ENCODE measurements at places on chromosomes 12 and 14.

DNA sequence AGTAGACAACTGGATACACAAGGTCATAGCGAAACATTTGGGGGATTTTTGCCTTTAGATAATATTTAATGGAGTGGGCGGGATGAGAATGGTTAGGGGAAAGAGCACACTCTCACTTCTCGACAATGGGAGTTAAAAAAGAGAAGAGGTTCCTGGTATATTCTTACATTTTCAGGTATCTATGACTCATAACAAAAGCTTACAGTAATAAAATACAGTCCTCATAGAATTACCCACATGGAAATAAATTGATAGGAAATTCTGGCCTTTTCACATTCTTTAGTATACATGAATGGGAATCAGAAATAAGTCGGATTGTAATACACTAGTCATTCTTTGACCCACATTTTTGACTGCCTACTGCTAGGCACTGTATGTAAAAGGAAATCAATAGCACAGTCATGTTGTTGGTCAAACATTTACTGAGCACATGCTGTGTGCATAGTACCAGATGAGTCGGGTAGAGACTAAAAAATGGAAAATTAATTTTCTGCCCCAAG, 8.2 kb upstream of the CRADD start:
- no peaks in the 10 kb centered on the region for H3K36me3 ChIP-seq
- peaks cover 1% of the 10 kb centered on the region for H3K27me3 ChIP-seq
- no peak for DNase-seq

- no peak overlapping the region for H3K27ac ChIP-seq
- no peak for DNase-seq
- H3K4me1 ChIP-seq: no peaks in the 10 kb centered on the region
- H3K4me3 ChIP-seq: no peak overlapping the region
- no peaks in the 10 kb centered on the region for H3K36me3 ChIP-seq
These were observed 422.4 kb downstream of the TMEM117 start for GRCh38 chr12:44258246-44258645.

DNA sequence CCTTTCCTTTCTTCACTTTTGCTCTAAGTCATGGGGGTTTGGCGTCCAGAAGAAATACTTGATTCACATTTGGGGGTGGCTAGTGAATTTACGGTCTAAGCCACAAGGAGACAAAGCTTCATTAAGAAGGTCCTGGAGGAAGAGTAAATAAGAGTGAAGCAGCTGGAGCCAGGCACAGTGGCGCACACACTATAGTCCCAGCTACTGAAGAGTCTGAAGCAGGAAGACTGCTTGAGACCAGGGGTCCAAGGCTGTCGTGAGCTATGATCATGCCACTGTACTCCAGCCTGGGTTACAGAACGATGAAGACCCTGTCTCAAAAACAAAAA, 23.3 kb downstream of the ACTN1 start:
- no peak overlapping the region for H3K4me3 ChIP-seq
- no peak for DNase-seq
- peak overlapping the region; percentile 37 for H3K27ac ChIP-seq
- peaks cover 57% of the 10 kb centered on the region for H3K4me1 ChIP-seq
- H3K36me3 ChIP-seq: peaks cover 6% of the 10 kb centered on the region

DNA sequence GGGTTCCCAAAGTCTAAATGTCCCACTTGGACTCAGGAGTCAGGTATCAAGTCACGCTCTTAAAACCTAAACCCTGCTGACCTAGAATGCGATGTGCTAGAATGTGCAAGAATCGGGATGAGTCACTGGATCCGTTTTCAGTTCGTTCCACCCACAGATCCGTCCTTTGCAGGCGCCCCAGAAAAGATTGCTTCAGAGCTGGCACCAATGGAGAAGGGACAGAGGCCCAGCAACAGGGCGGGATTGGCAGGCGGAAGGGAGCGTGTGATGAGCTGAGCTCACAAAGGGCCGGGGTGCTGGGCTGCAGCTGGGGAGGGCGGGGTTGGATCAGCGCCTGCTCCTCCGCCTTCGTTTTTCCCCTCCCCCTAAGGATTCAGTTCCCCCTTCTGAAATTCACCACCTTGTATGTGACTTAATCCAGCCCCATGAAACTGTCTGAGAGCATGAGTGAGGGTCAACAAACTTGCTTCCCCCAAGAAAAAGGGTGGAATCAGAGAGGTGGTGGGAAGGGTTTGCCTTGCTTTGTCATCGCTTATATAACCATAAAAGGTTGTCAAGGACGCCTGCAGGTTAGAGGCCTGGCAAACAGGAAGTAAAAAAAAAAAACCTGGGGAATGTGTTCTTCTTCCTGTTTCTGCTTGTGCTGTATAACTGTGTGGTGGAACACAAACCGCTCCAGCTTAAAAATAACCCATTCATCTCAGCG, 2.8 kb upstream of the UBC start:
- peak overlapping the region; percentile 47 for H3K4me3 ChIP-seq
- peaks cover 43% of the 10 kb centered on the region for H3K4me1 ChIP-seq
- H3K27me3 ChIP-seq: no peaks in the 10 kb centered on the region
- peaks cover 12% of the 10 kb centered on the region for H3K36me3 ChIP-seq

DNA sequence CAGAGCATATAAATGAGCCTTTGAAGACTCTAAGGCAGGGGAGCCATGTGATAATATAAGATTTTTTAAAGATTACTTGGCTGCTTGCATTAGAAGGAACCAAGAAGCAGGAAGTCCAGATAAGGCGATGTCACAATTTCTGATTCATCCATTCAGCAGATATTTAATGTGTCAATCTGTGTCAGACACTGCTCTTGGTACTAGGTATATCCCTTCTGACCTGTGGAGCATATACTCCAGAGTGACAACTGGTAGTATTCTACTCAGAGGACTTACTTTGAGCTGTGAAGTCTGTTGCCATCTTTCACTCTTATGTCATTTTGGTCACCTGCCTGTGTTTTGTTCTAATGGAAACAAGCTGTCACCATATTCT, 10.7 kb downstream of the EID3 start:
- H3K36me3 ChIP-seq: peaks cover 52% of the 10 kb centered on the region
- no peak overlapping the region for H3K27ac ChIP-seq
- no peaks in the 10 kb centered on the region for H3K4me1 ChIP-seq

DNA sequence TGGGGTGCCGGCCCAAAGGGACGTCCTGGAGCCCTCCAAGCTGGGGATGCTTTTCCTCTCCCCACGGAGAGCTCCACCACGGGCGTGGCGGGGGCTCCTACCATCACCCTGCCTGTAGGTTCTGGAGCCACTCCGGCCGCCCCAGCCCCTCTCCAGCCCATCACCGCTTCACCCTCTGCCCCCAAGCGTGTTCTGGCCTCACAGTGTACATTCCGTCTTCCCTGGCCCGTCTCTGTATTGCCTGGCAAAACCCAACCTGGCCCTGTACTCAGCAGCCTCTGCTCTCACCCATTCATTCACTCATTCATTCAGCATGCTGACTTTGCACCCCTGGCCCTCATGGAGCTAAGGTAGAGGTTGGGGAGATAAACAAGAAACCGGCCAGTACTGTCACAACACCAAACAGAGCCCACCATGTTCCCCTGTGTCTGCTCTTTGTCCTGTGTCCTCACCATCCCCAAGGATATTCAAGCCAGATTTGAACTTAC, 20.3 kb downstream of the SLC25A29 start:
- H3K36me3 ChIP-seq: peaks cover 11% of the 10 kb centered on the region
- H3K4me3 ChIP-seq: peak overlapping the region; percentile 63
- no peak overlapping the region for H3K27ac ChIP-seq
- no peak for DNase-seq
- H3K4me1 ChIP-seq: peaks cover 16% of the 10 kb centered on the region

Measured in large intestine (tissue), 12 donors.